Ovary (tissue), 10 donors: ENCODE measurements at places on chromosomes 7 and 10. TPM values are rescaled to one million over a fixed set of nuclear protein-coding genes. Genes with fewer than 3 reads are reported as not detected.

DNA sequence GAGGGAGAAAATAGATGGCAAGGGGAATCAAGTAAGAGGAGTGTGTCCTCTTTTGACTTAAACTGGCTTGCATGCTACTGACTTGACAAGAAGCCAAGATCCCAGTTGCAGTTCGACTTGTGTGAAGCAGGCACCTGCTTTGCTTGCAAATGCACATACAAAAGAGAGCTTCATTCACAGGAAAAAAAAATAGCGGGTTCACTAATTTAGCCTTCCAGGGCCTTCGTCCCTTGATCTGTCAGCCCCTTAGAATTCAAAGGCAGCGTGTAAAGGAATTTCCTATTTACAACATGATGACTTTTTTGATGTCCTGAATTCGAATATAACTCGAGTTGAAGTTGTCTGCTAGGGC lies 192.1 kb downstream of the CELF2 start:
- no peak overlapping the region for H3K4me3 ChIP-seq
- no peaks in the 10 kb centered on the region for H3K27me3 ChIP-seq
- H3K4me1 ChIP-seq: peaks cover 2% of the 10 kb centered on the region
- H3K36me3 ChIP-seq: no peaks in the 10 kb centered on the region
- no peak for DNase-seq
- no peak overlapping the region for H3K27ac ChIP-seq

The SCART1 gene
- total RNA-seq: 3.9 TPM

The EN2 gene
- not detected for total RNA-seq

The ABCB4 gene
- 0.13 TPM for total RNA-seq

- no peak overlapping the region for H3K4me3 ChIP-seq
- no peak overlapping the region for H3K27ac ChIP-seq
- H3K27me3 ChIP-seq: no peaks in the 10 kb centered on the region
- H3K4me1 ChIP-seq: no peaks in the 10 kb centered on the region
- H3K36me3 ChIP-seq: no peaks in the 10 kb centered on the region
These were observed 138.8 kb downstream of the OAT start for GRCh38 chr10:124279882-124280281.

GRCh38 chr10:131817866-131818509 lies 82.8 kb upstream of the PPP2R2D start:
- H3K36me3 ChIP-seq: no peaks in the 10 kb centered on the region
- no peak overlapping the region for H3K4me3 ChIP-seq
- no peak overlapping the region for H3K27ac ChIP-seq

The SNX10 gene
- total RNA-seq: 6.0 TPM
